ENCODE measurements at places on chromosomes 4 and X.
A peak's percentile ranks its signal among the peaks of the same experiment; 100 is the strongest.

GRCh38 chrX:104335756-104336155 lies 81.0 kb upstream of the ESX1 start:
- no peak for DNase-seq

DNA sequence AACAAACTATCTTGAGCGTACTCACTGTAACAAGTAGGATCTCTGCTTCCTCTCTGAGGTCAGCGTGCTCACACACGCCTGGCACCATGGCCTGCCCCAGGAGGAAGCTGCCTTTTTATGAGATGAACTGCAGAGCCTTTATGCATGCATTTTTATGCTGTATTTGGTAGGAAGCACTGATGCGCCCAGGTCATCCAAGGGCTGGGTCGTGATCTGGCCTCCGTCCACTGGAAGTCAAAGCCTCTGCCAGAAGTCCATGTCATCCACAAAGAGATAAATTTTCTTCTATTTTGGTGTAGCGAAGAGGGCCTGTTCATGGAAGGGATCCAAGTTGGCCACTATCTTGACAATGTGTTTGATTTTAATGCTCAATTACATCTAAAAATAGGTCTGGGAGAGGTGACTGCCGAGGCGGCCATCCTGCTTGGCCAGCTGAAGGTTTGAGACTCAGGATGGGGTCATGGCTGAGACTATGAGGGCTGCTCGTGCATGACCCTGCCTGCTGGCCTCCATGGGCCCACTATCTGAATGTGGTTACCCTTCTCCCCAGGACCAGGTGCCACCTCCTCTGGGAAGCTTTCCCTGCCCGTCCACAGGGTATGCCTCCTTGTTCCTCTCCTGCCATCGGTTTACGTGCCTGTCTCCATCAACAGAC lies 50.3 kb downstream of the HTRA3 start:
- no peak for DNase-seq

- DNase-seq = no peak
Observed at GRCh38 chrX:13647709-13648212, 5.2 kb upstream of the TCEANC start.

GRCh38 chrX:39759526-39760224 lies 338.1 kb downstream of the BCOR start:
- no peak for DNase-seq

GRCh38 chr4:72919937-72920336 lies 149.6 kb downstream of the COX18 start:
- DNase-seq = no peak

- DNase-seq = no peak
Observed at GRCh38 chr4:156725257-156725656, 246.3 kb downstream of the PDGFC start.

GRCh38 chr4:16227462-16227868 lies 1.2 kb upstream of the TAPT1 start:
- DNase-seq = no peak

- no peak for DNase-seq
Observed at GRCh38 chrX:18542905-18543304, 117.5 kb downstream of the CDKL5 start.

GRCh38 chrX:101958139-101958538 lies 26.3 kb upstream of the ZMAT1 start:
- no peak for DNase-seq

GRCh38 chrX:136773648-136774047 lies 7.1 kb downstream of the ARHGEF6 start:
- DNase-seq = no peak

DNA sequence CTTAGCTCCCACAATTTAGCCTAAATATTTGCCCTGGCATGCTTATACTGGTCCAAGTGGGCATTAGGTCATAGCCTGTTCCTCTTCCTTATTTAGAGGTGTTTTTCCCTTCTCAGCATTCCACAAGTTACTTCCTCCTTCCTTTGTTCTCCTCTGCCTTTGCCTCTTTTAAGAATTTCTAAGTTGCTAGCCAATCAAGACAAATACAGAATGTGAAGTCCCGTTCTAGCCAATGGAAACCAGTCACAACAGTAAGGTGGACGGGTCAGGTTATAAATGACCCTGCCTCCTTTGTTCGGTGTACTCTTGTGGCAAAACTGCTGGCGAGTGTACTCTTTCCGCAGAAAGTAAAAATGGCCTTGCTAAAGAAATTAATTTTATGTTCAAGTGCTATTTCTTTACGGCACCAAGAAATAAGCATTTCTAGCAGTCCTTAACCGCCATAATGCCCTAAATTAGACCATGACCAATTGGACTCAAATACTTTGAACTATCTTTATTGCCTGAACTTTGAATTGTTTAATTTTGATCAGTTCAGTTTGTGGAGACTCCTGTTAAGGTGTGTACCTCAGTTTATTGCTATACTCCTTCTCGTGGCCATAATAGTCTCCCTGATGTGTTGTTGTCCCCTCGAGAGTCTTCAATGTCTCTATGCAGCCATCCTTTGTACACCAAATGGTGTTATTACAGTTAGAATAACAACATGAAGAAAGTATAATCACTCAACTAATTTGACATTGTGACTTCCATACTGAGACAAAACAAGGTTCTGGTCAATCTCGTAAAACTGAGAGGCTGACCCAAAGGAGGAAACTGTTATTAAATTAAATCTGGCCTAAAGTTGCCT lies 1.6 kb upstream of the HADH start:
- no peak for DNase-seq

GRCh38 chrX:84187533-84188319 lies at the start of gene RPS6KA6:
TSS of gene RPS6KA6 (minus strand) at chrX:84188199. CDS start at chrX:84187899, 300 bp downstream.
- DNase-seq = peak; percentile 23

GRCh38 chr4:139619644-139620043 lies 46.0 kb upstream of the MGST2 start:
- no peak for DNase-seq

DNA sequence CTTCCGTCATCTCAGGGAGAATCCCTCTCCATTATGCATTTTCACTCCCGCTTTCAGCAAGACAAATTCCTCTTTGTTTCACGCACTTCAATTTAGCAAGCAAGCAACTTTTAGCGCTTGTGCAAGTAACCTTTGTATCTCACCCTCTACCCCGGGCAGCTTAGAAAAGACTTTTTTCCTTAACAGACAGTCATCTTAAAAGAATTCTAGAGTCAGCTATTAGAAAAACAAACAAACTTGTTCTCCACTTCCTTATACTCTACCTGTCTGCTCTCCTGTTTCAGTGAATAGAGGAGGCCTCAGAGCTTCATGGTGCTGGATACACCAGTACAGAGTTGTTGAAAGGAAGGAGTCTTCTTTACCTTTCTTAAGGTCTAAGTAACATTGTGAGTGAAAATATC lies 12.1 kb downstream of the TIGD2 start:
- no peak for DNase-seq

DNA sequence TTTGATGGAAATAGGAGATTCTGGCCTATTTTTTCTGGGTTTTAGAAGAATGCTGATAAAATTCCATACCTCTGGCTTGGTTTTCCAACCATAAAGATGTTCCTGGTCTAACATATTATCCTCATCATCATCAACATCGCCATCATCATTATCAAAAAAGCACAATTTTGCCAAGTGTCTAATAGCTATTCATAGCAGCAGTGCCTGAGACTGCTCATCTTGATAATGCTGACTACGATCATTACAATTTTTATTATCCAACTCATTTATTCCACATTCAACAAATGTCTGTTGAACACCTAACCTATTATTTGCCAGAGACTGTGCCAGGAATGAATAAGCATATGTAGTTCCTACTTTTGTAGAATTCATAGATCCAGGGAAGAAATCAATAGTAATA lies 303.5 kb upstream of the GATB start:
- no peak for DNase-seq

GRCh38 chr4:11487868-11488544 lies 59.3 kb upstream of the HS3ST1 start:
- DNase-seq = no peak

DNA sequence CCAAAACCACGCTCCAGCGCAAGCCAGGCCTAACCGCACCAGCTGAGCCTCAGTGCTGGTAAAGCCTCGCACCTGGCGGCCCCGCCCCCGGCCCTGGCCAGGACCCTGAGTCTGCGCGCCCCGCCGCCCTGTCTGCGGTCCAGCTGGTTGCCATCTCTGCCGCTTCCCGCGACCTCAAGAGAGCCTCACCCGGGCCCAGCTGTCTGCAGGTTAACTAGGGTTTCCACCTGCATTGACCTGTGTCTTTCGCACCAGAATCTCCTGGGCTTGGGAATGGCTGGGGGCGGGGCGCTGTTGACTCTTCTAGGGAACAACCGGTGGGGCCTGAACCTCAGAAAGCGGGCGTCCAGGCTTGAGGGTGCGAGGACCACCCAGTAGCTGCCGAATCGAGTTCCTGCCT lies 207.7 kb upstream of the PRPS2 start:
- DNase-seq = no peak

- no peak for DNase-seq
Observed at GRCh38 chrX:139803224-139803623, 95.3 kb upstream of the MCF2 start.

DNA sequence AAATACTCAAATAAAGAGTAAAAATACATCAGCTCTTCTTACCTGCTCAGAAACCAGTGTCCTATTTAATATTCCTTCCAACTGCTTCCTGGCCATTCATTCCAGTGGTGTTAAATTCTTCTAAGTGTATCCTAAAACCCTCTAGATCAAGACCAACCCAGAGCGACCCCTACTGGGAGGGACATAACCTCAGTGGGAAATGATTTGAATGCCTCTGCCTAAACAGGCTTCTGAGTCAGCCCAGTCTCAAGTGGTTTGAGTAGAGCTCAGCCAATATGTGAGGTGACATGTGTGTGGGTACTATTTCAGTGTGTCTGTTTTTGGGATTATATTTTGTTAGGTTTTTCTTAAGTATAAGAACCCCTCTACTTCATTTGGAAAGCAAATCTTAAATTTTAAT lies 133.6 kb upstream of the ARHGEF9 start:
- no peak for DNase-seq

DNA sequence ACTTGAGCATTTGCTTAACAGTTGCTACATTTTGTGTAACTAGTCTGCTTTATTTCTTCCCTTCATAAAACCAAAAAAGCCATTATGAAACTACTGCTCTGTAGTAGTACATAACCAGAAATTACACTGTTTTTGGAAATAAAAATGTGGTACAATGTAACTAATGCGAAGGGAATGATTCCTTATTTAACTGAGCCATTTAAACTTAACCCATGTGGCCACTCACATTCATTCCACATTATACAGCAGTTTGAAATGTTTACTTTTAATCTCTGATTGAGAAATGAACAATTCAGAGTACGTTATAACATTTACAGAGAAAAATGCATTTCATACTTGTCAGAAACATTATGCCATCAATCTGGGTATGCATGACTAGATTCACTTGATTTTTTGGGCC lies 94.2 kb downstream of the NYX start:
- no peak for DNase-seq

DNA sequence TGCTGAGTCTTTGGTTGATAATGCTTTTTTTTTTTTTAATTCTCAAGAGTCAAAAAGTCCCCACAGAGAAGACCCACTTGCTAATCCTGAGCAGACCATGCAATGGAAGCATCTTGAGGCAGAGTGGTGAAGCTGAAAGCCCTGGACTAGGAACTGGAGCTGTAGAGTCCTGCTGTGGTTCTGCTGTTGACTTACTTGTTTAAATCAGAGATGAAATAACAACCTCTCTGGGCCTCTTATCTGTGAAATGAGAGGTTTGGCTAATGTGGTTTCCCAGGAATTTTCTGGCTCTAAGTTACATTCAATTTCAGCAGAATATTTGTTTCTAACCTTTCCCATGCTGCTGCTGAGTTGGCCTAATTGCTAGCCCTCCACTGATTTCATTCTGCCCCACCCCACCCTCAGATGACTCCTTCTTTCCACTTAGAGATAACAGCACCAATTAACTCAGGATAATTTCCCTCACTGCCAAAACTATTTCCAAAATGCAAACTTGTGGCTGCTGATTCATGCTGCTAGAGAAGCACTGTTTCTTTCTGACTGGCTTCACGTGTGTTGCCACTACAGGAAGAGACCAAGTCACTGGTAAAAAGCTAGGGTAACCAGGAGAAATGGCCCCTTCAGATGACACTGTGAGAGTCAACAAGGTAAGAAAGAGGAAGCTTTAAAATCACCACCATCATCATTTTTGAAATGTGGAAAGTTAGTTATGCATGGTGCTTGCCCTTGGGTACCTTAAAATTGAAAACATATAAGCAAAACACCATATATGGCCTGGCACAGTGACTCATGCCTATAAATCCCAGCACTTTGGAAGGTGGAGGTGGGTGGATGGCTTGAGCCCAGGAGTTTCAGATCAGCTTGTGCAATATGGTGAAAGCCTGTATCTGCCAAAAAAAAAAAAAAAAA lies 326.4 kb downstream of the DCHS2 start:
- DNase-seq = no peak

DNA sequence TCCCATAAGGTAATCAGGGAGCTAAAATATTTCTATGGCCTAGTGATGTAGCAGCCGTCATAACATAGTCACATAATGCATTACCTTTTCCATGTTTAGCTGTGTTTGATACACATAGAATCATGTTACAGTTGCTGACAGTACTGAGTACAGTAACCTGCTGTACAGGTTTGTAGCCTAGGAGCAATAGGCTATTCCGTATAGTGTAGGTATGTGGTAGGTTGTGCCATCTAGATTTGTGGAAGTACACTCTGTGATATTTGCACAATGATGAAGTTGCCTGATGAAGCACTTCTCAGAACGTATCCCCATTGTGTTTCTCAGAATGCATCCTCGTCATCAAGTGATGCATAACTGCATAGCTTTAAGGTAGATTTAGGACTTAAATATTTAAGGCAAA lies 495.6 kb upstream of the ZFP42 start:
- no peak for DNase-seq

GRCh38 chr4:5773271-5773555 lies 62.2 kb downstream of the EVC start:
- DNase-seq = no peak

DNA sequence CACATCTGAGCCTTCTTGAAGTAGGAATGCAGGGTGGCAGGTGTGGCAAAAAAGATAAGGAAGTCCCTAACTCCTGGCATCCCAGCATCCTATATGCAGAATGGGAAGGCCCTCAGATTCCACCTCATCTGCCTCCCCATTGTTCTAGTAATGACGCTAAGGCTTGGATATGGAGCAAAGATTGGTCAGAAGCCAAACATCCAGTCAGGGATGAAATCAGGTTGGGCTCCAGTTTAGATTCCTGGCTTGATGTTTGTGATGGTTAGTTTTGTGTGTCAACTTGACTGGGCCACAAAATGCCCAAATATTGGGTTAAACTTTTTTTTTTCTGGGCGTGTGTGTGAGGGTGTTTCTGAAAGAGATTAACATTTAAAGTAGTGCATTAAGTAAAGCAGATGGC lies 39.6 kb upstream of the MAGEA4 start:
- DNase-seq = no peak

GRCh38 chr4:188854436-188854835 lies 715.2 kb downstream of the TRIML1 start:
- no peak for DNase-seq

DNA sequence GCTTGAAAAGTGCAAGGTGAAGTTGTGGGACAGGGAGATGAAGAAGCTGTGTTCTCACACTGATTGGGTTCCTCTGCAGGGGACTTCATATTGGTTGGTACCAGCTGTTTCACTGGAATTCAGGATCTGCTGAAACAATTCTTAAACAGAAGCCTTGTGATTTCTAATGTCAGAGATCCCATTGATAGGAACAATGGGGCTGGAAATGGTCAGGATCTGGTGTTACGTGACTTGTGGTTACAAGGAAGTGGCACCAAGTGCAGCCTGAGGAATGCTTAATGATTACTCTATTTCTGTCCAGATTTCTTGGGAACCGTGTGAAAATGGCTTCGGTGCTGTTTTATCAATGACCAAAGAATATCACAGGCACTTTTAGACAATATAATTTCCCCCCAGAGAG lies 68.1 kb downstream of the MOSPD2 start:
- no peak for DNase-seq
